Myocyte (in vitro differentiated cells): ENCODE measurements at places on chromosomes 3 and 15.

DNA sequence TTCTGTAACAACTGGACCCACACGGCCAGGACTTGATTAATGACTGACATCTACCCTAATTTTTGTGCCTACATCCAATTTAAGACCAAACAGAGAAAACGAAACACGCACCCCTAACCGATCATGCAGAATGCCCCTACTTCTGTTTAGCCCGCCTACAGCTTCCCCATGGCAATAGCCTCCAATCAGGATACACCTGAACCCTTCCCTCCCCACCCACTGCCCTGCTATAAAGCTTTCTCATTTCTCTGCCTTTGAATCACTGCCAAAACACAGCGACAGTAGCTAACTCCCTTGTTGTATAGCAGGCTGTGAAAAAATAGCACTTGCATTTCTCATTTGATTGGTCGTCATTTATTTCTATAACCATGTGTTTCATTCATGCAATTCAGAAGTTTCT, 45.2 kb upstream of the DPPA4 start:
- no peak for DNase-seq

- DNase-seq = no peak
These were observed 39.3 kb downstream of the KY start for GRCh38 chr3:134611516-134611915.

GRCh38 chr15:22226034-22226790, 145.9 kb downstream of the OR4M2 start:
- no peak for DNase-seq

DNA sequence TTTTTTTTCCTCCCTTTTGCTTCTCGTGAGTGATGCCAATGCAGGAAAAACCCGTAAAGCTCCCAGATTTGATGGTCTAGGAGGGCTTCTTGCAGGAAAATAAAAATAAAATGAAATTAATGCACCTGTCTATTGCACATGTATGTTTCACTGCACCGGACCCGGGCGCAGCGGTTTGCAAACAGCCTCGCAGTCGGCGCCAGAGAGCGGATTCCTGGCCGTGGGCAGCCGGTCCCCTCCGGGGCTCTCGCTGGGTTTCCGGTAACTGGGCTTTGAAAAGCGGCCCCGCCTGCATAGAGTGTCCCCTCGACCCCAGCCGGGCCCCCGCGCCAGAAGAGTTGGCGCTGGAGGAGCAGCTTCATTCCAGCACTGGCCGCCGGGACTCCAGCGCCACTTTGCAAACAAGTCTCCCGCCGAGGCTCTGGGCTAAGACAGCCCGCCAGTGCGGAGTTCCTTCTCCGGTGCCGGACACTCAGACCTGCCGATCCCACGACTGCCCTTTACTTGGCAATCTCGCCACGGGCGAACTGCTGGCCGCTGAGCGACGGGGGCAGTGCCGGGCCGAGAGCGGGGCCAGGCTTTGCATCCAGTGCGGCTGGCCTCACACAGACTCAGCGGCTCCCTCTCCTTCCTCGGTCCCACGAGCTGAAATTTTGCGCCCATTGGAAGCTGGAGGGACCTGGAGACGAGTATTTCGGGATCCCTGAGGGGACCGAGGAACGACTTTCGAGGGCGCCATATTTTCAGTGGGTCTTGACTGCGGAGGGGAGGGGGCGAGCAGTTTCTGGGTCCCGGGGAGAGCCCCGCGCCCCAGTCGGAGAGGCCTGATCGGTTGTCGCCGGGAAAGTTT, 225.9 kb upstream of the C2CD4B start:
- DNase-seq = peak; percentile 58

DNA sequence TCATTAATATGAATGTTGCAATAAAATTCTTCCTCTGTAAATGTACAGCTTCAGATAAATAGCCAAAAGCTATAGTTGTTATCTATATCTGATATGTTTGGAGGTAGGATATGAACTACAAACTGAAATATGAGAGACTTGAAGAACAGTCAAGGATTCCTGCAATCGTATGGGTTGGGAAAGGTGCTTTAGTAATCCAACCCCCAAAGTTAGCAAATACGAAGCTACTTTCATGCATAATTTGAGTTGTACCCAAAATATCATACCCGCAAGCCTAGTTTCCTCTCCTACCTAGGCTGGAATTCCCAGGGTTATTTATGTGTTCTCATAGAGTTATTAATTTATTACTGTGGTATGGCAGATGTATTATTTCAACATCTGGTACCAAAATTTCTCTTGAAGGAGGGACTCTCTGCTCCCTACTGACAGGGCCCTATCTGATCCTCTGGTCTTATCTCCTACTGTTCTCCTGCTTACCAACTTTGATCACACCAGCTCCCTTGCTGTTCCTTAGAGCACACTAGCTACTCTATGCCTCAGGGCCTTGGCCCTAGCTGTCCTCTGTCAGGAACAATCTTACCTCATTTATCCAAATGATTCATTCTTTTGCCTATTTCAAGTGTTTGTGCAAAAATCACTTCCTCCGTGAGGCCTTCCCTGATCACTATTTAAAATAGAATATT, 140.4 kb upstream of the CCDC54 start:
- DNase-seq = no peak

GRCh38 chr3:53728606-53729005, 117.6 kb downstream of the CHDH start:
- DNase-seq = no peak

- no peak for DNase-seq
These were observed 44.6 kb downstream of the TRIM71 start for GRCh38 chr3:32862247-32862935.

GRCh38 chr15:68609629-68610028, 30.8 kb downstream of the CORO2B start:
- DNase-seq = peak; percentile 29

GRCh38 chr15:88249220-88249619, 7.3 kb downstream of the NTRK3 start:
- peak; percentile 37 for DNase-seq

- DNase-seq = no peak
These were observed 401.0 kb upstream of the TBL1XR1 start for GRCh38 chr3:177598097-177598833.

DNA sequence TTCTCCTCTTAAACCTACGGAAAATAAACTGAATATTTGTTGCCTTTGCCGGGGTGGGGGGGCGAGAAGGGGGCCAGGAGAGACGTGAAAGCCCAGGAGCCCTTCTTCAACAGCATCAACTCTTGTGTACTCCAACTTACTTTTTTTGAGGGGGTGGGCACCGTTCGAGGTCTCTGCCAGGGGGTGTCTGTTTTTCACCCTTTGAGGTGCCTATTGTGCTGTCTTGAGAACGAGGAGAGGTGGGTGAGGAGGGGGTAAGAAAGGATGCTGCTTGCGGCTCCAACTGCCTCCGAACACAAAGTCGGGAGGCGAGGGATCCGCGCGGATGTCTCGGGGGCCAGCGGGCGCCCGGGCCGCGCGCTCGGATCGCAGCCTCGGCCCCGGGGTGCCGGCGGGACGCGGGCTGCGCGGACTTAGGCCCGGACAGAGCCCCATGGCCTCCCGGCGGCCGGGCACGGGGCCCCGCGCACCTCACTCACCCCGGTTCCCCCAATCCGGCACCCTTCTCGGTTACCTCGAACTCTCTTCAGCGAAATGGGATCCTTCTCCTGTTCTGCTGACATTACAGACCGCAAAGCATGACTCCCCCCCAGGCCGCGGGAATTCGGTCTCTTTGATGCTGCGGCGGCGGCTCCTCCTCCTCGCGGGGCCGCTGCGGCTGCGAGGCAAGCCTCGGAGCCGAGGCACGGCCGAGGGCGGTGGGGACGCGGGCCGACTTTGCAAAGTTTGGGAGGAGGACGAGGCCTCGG, 650 bp downstream of the PYGO1 start:
- DNase-seq = peak; percentile 72

- no peak for DNase-seq
These were observed 127.6 kb downstream of the RORA start for GRCh38 chr15:61101543-61101942.

DNA sequence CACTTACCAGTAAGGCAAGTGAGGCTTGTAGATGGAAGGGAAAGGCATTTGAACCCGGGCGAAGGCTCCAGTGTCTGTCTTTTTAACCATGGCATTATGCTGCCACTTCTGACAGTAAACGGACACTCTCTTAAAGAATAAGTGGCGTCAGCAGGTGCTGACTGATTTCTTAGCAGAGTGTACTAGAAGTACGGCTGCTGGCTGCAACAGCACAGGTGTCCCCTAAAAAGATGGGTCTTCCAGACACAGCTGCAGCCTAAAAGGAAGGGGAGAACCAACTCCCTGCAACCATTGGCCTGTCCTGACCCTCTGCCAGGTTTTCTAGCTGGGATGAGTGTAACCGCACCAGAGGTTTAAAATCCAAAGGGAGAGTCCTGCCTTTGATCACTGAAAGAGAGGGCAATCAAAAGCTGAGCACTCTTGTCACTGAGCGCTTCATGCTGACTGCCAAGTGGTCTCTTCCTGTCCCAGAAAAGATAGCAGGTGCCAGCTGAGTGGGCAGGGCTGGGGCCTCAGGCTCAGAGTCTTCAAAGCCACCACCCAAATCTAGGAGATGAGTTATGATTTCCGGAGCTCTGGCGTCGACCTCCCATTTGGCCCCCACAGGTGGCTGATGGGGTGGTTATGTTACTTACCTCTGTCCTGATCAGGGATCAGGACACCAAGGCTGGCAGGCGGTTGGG, 255.8 kb downstream of the SLCO3A1 start:
- DNase-seq = no peak

DNA sequence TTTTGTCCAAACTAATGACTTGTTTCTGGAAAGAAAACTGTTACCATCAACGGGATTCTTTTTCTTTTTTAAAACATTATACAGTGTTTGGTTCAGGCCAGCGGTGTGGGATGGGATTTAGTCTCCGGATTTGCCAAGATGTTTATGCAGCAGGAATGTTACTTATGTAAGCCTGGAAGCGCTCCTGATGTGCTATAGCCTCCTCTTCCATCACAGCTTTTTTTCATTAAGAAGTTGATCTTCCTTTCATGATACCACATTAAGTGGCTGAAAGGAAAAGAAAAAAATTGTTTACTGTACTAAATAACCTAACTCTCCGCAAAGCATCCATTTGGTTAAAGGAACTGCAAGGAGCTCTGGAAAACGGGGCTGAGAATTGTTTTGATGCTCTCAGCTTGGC, 120.5 kb upstream of the ALDH1A3 start:
- DNase-seq = no peak

- DNase-seq = no peak
These were observed 21.5 kb downstream of the MAGEF1 start for GRCh38 chr3:184690192-184690883.

GRCh38 chr3:149585401-149585726, 72.5 kb downstream of the WWTR1 start:
- no peak for DNase-seq

GRCh38 chr3:62999791-63000190, 124.6 kb upstream of the CADPS start:
- DNase-seq = no peak

GRCh38 chr15:97566961-97567360, 393.5 kb upstream of the ARRDC4 start:
- DNase-seq = no peak

- no peak for DNase-seq
These were observed 8.8 kb downstream of the NUP210 start for GRCh38 chr3:13411186-13411860.

DNA sequence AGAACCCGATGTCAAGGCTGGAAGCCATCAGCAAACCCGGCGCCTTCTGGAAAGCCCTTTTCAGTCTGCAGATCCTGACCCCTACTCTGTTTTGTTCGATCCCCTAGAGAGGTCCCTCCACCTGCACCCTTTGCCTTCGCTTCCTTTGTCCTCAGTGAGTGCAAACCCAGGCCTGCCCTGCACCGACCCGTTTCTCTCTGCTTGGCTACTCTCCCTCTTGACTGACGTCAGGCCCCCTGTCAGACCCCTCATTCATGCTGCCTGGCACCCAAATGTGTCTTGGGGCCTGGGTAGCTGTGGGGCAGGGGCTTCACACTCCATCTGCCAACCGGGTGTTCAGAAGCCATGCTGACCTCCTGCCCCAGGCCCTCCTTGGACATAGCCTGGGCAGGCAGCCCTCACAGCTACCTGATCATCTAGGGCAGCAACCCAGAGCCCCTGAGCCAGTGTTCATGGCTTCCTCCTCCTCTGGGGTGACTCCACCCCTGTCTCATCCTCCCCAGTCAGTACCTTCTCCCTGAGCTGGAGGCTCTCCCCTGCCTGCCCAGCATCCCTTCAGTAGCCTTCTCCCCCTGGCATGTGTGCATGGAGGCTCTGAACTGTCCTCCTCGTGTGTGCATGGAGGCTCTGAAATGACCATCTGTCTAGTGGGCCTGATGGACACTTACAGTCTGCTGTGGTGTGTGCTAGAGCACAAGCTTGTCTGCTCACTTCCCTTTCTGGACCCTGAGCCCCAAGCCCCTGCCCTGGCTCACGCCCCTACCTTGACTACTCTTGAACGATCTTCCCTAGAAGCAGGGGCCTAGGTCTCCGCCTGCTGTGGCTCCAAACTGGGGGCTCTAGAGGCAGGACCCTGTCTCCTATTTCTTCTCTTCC, 69.4 kb downstream of the EXOG start:
- DNase-seq = no peak

DNA sequence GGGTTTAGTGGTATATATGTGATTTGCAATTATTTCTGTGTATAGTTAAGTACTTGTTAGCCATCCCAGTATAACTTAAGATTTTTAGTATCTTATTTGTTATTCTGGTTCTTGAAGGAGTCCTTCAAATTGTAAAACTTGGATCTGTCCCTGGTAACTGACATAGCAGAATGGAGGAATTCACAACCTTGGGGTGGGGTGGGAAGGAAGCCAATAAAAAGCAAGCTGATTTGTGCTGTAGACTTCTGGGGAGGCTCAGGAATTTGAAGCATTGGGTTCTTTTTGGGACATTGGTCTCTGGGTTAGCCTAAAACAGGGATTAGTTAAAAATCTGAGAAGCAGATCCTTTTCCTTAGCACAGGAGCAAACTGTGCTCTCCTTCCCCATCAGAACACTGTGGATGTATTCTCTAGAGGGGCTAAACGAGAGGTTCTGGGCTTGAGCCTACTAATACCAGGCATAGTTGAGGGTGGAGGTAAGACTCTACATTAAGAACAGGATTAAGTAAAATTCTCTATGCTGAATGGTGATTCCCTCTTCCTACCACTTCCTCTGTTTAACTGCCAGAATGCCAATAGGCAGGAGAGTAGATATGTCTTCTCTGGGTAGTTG, 42.2 kb downstream of the GMPS start:
- DNase-seq = peak; percentile 62

GRCh38 chr3:171317171-171317570, 143.0 kb downstream of the TNIK start:
- peak; percentile 54 for DNase-seq

DNA sequence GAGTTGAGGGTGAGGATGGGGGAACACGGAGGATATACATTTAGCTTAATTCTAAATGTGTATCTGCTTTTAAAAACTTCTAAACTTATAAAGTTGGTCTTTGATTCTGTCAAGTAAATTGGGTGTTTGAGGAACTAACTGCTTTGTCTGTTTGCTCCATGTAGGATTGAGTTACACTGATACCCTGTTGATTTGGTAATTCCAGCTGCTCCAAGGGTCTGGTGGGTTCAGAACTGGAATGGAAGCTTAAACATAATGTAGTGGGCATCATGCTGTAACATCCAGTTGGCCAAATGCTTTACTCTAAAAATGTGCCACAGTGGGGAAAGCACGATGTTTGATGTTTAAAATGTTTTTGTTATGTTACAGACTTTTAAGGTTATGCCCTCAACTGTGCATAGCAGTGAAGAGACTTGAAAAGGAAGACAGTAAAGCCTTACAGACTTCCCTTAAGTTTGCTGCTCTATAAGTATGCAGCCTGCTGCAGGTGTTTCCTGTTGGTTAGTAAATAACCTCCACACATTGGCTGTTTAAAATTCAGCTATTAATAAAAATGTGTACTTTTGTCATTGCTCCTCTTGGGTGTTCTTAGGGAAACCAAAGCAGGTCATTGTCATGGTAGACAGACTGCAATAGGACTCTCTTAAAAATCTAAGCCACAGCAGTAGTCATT, 5.9 kb upstream of the EDEM1 start:
- no peak for DNase-seq
